Activated T-cell treated with anti-CD3 and anti-CD28 coated beads, Interleukin-2, amount 50 U/mL, for 24 hours (primary cell): ENCODE measurements at places on chromosomes 13 and 19.
A peak's percentile ranks its signal among the peaks of the same experiment; 100 is the strongest.

GRCh38 chr13:113209759-113210421 is 477 bp downstream of the CUL4A start:
- peak; percentile 84 for DNase-seq

DNA sequence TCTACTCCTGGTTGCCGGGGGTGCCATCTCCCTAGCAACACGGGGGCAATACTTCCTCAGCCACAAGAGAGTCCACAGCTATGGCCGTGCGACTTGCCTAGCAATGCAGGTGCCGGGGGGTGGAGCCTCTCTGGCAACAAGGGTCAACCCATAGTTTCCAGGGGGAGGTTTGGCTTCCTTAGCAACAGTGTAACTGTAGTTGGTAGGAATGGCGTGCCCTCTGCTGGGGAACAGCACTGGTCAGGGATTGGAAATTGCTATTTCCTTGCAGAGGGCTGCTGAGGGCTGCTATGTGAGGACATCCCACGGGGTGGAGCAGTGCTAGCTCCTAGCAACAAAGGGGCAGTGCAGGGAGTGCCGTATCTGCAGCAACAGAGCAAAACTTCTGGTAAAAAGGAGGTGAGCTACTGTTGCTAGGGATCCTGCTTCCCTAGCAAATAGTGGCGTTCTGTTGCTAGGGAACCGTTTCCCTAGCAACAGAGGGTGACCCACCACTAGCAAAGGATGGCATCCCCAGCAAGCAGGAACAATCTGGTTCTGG is 7.0 kb upstream of the TMC4 start:
- DNase-seq: no peak

- peak; percentile 85 for DNase-seq
Observed at GRCh38 chr13:102591988-102592781, 4.6 kb upstream of the TPP2 start.

DNA sequence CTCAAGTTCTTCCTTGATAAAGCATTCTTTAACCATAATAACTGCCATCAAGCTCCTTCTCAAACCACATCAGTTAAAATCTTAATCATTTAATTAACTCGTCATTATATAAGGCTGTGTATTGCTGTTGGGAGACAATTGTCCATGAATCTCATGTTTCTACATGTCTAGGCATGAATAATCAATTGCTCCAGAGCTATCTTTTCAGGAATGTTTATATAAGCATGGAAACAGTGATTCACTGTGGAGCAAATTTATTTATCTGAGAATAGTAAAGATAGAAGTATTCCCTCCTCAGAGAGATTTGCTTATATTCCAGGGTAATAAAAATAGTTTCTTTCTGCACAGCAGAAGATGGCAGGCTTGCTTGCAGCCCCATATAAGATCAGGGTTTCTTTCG is 71.1 kb downstream of the CBY2 start:
- no peak for DNase-seq

DNA sequence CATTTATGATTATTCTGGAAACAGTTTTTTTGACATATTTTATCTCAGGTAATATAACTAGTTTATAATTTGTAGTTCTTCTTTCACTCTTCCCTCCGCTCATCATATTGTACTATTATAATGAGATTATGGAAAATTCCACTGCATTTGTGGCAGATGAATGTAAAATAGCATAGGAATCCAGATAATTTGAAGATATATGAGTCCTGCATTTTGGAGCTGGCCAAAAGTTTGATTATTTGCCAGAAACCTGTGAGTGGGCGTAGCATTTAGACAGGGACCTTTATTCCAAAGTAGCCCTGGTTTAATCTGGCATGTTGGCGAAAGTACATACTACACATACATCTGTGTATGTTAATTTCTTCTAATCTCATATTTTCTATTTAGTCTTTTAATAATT is 65.2 kb downstream of the FNDC3A start:
- DNase-seq: no peak

GRCh38 chr19:44019498-44019897 is 5.7 kb upstream of the ZNF222 start:
- no peak for DNase-seq

DNA sequence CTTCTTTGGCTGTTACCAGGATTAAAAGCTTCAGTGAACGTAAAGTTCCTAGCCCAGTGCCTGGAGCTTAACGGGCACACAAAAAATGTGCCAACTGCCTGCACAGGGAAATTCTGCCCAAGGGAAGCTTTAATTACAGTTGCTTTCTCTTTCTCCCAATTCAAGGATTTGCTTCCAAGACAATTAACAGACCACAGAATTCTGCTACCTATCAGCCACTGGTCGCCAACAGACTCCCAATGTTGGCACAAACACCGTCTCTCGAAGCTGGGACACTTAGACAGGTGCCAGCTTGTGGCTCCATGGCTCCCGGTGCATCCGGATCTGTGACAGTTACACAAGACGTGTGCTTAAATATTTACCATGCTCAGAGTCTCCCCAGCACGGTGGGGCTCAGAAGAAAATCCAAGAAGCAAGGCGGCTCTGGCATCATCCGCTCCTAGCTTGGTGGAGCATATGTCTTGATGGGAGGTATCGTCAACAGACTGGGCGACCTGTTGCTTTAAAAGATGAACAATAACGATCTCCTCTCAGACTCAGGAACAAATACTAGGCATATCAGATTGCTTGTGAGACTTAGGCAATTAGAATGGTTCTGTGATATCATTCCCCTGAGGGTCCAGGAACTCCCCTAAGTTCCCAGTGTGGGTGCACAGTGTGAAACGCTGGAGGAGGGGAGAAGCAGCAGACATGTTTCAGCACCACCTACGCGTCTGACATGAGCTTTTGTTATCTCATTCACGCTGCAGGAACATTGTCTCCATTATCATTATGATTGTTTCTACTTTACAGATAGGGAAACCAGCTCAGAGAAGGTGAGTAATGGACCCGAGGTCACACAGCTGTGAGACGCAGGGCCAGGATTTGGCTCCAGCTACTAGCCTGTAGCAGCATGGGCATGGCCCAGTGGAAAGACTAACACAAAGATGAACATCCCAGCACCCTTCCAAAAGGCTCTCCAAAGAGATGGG is 61.6 kb downstream of the ALOX5AP start:
- peak; percentile 42 for DNase-seq

DNA sequence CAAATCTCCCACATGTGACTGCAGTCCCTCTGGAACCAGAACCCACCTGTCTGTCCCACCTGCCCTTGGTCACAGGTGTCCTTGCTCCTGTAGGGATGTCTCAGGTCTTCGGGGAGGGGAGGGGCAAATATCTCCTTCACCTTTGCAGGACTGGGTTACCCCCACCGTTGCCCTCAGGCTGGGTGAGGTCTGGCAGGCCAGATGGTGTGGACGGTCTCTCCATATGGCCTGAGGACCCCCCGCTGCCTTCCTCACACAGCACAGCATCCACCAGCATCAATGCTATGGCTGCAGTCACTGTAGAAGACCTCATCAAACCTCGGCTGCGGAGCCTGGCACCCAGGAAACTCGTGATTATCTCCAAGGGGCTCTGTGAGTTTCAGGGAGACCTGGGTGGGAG is 10.0 kb downstream of the SLC5A5 start:
- DNase-seq: no peak
